ENCODE measurements at places on chromosomes 13 and 19.

GRCh38 chr13:110546926-110547325 lies 14.6 kb downstream of the RAB20 start:
- peak; percentile 64 for DNase-seq

GRCh38 chr13:112259511-112259910 lies 116.6 kb upstream of the SPACA7 start:
- DNase-seq, result no peak

GRCh38 chr13:113186061-113186900 lies 22.2 kb downstream of the PCID2 start:
- no peak for DNase-seq

DNA sequence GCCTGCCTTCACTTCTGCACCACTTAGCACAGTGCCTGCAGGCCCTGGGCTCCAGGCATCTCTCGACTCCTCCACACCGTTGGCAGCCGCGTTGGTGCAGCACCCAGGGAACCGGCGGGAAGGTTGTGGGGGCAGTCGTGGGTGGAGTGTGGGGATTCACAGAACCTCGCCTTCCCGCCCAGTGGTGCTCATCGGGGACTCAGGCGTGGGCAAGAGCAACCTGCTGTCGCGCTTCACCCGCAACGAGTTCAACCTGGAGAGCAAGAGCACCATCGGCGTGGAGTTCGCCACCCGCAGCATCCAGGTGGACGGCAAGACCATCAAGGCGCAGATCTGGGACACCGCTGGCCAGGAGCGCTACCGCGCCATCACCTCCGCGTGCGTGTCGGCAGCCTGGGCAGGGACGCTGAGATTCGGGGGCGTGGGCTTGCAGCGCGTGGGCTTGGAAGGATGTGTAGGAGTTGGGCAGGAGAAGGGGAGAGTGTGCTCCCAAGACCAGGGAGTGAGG lies 9.6 kb downstream of the RAB11B start:
- no peak for DNase-seq

DNA sequence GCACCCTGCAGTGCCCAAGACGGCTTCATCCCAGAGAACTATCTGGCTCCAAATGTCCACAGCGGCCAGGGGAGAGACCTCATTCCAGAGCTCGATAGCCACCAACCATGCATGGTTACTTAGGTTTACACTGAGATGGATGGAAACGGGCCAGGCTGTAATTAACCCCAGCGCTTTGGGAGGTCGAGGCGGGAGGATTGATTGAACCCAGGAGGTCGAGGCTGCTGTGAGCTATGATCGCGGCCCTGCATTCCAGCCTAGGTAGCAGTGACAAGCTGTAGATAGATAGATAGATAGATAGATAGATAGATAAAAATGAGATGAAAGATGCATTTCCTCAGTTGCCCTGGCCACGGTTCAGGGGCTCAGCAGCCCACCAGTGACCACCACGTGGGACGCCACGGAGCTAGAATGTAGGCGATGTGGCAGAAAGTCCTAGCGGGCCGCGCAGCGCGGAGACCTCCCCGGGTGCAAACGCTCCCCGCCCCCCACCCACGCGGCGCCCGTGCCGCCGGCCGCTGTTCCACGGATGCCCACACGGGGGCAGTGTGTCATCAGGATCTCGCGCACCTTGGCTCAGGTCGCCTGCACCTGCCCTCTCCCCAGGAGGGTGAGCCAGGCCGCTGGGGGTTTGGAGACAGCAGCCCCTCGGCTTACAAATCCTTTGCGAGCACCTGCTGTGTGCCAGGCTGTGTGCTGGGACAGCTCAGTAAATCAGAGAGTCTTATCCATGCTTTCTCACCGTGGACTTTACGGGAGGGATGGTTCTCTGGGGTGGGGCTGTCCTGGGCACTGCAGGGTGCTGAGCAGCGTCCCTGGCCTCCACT lies 13.5 kb upstream of the TLE5 start:
- DNase-seq, result peak; percentile 62

DNA sequence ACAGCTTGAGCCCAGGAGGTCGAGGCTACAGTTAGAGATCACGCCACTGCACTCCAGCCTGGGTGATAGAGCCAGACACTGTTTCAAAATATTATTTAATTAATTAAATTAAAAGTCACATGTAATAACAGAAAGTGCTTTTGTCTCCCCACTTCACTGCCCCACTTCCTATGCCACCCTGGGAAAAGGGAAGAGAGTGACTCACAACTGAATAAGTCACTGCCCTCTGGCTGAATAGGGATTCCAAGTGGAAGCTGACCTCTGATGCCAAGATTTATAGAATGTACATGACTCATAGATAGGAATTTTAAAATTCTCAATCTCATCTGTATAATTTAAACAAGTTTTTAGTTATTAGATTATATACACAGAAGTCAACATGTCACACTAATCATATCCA lies 22.2 kb upstream of the ERVV-1 start:
- DNase-seq, result peak; percentile 66

GRCh38 chr19:18385675-18386542 lies at the start of gene GDF15:
Gene GDF15 (plus strand): TSS chr19:18386158. CDS start chr19:18386190, 32 bp downstream.
- peak; percentile 83 for DNase-seq

- DNase-seq, result peak; percentile 98
Observed at GRCh38 chr19:19591133-19591825, 27.2 kb downstream of the PBX4 start.

DNA sequence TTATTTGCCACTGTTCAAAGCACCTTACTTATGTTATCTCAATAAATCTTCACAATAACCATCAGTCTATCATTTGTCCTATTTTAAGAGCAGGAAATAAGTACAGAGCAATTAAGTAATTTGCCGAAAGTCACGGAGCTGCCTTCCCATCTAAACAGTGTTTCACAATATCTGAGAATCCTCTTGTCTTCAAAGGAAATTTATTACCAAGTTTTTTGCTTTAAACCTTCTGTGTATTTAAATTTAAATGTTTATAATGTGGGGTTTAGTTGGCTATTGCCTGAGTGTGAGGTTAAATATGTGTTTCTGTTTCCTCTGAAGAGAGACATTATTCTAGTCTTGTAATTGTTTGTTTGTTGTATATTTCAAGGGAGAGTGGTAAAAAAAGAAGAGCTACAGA lies 633.1 kb downstream of the EFNB2 start:
- no peak for DNase-seq

DNA sequence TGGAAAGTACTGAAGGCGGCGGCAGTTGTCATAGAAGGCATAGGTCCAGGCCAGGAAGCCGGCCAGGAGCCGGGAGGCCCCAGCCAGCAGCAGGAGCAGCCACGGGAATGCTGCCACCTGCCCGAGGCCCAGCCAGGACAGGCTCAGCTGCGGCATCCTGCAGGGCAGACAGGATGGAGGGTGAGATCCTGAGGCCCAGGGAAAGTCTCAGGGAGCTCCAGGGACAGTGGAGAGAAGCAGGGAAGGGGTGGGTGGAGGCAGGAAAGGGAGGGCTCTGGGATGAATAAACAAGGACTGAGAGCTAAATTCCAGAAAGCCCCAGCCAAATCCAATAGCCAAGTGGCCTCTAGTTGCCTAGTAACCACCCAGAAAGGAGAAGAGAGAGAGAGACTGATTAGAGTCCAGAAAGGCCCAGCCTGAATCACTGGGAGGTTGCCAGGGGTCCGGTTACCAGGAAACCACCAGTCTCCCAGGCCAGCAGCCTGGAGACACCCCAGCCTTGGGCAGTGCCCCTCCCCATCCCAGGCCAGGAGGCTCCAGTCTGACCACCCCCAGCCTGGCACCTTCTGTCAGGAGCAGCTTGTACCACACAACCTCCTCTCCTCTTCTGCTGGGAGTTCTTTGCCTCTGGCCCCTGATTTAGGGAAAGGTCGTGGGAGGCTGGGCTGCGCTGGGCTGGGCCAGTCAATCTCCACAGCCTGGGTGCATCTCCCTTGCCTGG lies 7.5 kb upstream of the OR10H5 start:
- no peak for DNase-seq

DNA sequence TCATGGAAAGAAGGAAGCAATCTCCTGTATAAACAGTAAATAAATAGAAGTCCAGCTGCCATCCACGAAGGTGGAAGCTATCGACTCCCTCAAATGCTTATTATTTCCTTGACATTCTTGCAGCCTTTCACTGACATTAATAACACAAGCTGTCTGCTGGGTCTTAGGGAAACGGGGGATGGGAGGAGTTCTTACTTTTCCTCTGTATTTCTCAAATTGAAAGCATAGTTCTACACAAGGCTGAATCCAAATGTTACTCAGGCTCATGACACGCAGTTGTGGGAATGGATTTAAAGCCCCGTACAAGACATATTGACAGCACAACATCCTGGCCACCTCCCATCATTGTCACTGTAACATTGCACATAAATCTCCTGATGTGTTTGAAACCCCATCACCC lies 4.0 kb downstream of the SERPINE3 start:
- DNase-seq, result no peak

DNA sequence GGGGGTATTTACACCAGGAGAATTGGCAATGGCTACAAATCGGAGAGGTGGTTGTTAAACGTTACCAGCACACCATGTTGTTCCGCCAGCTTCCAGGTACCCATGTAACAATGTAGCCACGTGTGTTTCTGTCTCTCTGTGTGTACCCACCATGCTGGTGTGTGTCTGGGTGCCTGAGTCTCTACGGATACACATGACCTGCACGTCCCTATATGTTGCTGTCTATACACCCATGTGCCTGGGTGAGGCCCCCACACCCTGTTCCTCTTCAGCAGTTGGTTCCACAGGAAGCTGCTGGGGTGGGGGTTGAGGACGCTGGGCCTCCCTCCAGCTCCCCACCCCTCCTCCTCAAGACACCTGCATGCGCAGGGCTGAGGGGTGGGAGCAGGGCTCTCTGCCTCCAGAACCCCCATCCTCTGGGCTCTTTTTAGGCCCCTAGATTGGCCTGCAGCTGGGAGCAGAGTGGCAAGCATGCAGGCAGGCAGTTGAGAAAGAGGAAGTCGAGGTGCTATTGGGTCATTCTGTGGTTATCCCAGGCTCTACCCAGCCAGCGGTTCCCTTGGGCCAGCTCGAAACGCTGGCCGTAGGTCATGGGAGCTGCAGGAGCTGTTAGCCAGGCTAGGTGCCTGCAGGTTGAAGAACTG lies at the start of gene ARHGEF18:
Gene ARHGEF18 (plus strand): TSS at position 351 of the 644 bp plus-strand sequence. CDS start 13,954 bp downstream, outside the sequence.
- no peak for DNase-seq

DNA sequence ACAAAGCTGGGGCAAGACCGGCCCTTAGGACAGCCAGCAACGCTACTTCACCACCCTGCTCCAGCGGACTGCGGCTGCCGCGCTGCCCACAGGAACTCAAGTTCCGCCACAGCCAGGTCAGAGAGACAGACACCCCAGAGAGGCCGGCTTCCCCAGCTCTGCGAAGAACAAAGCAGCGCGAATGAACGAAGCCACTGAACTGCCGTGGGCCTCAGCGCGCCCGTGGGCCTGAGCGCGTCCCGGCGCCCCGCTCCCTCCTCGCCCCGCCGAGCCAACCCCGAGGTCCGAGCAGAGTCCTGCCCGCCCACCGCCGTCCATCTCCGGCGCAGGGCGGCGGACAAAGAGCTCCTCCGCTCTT lies 158.4 kb downstream of the RNF17 start:
- DNase-seq, result peak; percentile 40

DNA sequence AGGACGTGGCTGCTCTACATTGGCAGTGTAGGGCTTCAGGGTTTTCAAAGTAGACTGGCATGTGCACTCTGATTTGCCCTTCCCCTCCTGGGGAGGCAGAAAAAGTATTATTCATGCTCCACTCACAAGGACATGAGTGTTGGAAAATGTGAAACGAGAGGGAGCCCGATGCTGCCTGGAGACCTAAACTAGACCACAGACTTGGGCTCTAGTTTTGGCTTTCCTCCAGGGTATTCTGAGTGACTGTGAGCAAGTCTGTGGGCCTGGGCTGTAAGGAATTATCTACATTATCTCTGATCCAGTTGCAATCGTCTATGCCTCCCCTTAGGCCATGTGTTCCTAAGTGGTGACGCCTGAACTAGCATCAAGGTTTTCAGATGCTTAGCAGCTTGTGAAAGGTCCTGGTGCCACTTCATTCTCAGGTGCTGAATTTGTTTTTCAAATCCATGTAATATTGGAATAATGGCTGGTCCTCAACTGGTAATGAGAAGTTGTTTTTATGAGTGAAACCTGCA lies 55.0 kb downstream of the MRPL57 start:
- DNase-seq, result no peak

GRCh38 chr13:79812070-79812850 lies 331.3 kb downstream of the NDFIP2 start:
- DNase-seq, result no peak

DNA sequence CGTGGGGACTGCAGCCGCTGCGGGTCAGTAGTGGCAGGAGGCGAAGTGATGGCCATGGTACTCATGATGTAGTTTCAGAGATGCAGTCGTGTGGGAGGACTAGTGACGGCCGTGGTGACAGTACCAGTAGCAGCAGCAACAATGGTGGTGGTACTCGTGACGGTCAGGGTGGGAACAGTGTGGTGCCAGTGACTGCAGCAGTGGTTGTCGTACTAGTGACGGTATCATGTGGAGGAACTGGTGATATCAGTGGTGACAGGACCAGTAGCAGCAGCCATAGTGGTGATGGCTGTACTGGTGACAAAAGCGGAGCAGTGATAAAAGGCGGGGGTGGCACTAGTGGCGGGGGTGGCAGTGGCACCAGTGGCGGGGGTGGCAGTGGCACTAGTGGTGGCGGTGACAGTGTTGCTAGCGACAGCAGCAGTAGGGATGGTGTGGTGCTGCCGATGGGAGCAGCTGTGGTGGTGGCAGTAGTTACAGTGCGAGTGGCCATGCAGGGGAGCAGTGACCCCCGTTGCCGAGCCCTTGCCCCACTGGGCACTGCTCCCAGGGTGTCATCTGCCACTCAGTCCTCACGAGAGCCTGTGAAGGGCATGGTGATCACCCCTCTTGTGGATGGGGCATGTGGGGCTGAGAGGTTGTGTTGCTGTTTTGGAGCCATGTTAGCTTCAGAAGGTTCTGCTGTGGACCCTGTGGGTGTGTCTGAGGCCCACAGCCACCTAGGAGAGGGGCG lies 22.7 kb downstream of the ADPRHL1 start:
- DNase-seq, result no peak

- DNase-seq, result no peak
Observed at GRCh38 chr19:3064011-3064330, 1.7 kb upstream of the TLE5 start.

DNA sequence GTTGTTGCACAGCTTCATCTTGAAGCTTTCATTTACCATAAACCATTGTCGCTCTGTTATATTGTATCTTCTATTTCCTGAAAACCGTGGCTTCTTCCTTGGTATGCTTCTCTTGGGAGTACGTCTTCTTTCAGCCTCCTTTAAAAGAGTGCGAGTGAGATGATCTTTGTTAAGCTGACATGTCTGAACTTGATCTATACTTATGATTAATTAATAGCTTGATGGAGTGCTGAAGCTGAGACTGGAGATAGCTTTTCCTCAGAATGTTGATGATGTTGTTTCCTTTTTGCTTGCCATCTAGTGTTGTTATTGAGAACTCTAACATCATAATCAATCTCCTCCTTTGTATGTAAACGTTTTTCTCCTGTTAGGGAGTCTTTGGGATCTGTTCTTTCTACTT lies 529.3 kb upstream of the SPRY2 start:
- DNase-seq, result no peak
